ENCODE measurements at places on chromosomes 4 and X.

DNA sequence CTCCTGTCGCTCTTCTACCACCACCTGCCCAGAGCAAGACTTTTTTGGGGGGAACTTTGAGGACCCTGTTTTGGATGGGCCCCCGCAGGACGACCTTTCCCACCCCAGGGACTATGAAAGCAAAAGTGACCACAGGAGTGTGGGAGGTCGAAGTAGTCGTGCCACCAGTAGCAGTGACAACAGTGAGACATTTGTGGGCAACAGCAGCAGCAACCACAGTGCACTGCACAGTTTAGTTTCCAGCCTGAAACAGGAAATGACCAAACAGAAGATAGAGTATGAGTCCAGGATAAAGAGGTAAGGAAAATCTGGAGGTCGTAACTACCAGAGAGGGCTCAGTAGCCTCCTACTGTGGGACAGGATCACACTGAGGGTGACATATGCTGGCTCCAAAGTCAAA is 364.5 kb downstream of the MAPK10 start:
- DNase-seq: no peak

GRCh38 chrX:84487365-84488353 is 14.6 kb downstream of the HDX start:
- no peak for DNase-seq

DNA sequence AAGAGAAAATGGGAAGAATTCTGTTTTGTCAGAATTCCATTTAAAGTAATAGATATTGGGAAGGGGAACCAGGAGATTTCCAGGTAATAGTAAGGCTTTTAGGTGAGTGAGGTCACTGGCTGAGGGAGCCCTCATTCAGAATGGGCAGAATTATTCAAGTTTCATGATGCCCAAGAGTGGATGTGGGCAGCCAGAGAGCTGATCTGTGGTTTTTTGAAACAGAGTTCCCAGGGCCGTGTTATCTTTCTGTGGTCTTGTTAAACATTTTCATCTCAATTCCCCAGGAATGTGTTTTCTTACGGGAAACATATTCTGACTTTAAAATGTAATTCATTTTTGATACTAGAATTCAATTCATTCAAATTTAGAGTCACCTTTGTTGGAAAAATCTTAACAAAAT is 182.0 kb upstream of the AADAT start:
- DNase-seq: no peak

- no peak for DNase-seq
Observed at GRCh38 chr4:19152264-19152663, 1099.4 kb upstream of the SLIT2 start.

- no peak for DNase-seq
Observed at GRCh38 chr4:47785153-47785552, 52.7 kb downstream of the CORIN start.

GRCh38 chr4:13386405-13387107 is 97.6 kb downstream of the RAB28 start:
- no peak for DNase-seq

DNA sequence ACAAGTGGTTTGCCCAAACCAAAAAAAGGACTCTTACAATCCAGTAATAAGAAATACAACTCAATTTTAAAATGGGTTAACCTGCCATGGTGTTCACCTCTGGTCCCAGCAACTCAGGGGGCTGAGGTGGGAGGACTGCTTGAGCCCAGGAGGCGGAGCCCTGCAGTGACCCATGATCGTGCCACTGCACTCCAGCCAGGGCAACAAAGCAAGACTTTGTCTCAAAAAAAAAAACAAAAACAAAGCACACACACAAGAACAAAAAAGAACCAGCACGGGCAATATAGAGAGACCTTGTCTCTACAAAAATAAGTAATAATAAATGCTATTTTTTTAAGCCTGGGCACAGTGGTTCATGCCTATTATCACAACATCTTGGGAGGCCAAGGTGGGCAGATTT is 28.7 kb downstream of the ARAP2 start:
- DNase-seq: no peak

- peak; percentile 40 for DNase-seq
Observed at GRCh38 chr4:22686141-22686540, 6.6 kb upstream of the GBA3 start.

GRCh38 chrX:47632666-47633065 is 2.9 kb upstream of the CFP start:
- no peak for DNase-seq

DNA sequence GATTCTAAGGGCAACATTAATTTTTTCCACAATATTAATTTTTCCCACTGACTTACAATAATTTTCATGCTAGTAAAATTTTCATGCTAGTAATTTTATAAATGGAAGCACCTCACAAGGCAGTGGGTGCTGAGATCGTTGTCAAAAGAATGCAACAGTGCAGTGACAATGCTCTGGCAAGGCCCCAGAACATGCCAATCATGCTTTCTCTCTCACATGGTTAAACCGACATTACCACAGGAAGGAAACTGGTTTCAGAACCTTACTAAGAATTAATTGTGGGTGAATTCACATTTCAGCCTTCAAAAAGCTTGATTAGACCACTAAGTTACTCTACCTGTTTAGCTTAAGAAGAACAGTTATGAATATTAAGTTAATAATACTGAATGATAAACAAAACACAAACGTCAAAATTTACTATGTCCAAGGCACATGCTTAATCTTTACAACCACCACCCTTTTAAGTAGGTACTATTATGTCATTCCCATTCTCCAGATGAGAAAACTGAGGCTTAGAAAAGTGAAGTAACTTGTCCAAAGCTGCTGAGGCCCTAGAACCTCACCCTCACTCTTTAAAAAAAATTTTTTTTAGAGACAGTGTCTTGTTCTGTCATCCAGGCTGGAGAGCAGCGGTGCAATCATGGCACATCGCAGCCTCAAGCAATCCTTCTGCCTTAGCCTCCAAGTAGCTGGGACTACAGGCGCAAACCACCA is 10.0 kb upstream of the OPHN1 start:
- DNase-seq: no peak

DNA sequence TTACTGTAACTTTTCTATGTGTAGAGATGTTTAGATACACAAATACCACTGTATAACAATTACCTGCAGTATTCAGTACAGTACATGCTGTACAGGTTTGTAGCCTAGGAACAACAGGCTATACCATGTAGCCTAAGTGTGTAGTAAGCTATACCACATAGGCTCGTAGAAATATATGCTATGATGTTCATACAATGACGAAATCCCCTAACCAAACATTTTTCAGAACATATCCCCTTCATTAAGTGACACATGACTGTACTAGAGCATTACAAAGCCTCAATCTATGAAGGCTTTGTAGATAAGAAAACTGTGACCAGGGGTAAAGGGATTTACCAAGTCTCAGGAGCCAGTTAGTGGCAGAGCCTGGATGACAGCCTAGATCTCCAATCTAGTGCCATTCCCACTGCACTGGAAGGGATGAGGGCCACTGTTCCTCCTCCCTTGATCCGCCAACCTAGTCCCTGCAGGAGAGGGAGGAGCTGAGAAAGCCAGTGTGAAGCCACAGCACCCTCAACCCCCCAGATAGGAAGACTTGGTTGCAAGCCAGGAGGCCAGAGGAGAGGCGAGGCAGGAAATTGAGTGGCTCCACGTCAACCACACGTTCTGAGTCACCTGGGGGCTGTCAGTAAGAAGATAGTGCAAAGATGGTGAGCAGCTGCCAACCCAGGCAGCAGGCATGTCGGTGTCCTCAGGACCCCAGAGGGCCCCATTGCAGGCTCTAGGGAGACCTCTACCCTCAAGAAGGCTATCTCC is 227.7 kb downstream of the BCOR start:
- DNase-seq: no peak

GRCh38 chr4:10123227-10124101 is 6.9 kb upstream of the WDR1 start:
- no peak for DNase-seq

DNA sequence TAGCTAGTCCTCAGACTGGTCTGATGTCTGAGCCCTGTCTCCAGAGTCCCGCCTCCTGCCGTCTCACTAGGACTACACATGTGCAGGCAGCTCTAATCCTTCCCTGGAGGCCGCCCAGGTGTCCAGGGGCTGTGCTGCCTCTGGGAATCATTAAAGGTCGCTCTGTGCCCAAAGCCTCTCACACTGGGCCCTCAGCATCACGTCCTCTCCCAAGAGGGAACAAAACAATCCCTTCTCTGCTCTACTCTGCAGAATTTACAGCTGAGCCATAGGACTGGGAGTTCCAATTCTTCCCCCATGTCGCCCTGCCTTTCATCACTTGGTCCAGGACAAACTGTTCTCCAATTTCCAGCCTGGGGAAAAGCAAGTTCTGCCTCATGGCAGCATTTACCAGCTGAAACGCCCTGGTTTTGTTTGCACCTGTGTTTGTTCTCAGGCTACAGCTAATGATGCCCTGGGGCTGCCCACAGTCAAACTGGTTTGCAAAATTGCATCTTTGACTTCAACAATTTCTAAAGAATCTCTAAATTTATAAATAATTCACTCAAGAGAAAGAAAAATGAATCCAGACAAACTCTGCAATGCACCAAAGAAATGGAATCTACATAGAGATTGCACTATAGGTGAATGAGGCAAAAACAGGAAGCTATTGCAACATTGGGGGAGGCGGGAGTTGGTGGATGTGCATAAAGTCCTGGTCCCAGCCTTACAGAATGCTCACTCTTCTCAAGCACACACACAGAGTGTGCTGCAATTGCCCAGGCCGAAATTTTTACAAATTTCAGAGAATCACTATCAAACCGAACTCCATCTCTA is 7.2 kb upstream of the MRFAP1 start:
- peak; percentile 58 for DNase-seq

- DNase-seq: no peak
Observed at GRCh38 chrX:38220024-38220414, 652 bp downstream of the SRPX start.

GRCh38 chrX:13081395-13082205 is 37.2 kb upstream of the FAM9C start:
- DNase-seq: no peak

DNA sequence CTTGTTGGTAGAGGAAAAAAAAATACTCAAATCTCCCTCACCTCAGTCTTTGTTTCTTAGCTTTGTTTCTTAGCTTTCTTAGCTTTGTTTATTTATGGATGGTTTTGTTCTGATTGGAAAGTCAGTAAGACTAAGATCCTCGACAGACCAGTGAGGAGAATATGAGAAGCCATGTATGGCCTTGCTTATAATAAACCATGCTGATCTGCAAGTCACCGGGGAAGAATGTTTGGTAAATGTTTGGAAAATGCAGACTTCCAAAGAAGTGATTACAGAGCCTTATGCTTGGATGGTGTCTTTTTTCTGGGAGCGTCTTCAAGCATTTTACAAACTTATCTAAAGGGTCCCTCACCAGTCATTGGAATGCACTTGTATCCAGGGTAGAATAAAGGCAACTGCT is 90.1 kb upstream of the NOCT start:
- DNase-seq: no peak

- peak; percentile 64 for DNase-seq
Observed at GRCh38 chr4:144649646-144650045, 3.7 kb downstream of the HHIP start.

- no peak for DNase-seq
Observed at GRCh38 chr4:67558493-67558892, at the start of gene STAP1. TSS of gene STAP1 (plus strand) at chr4:67558727. CDS start at chr4:67558810, 83 bp downstream.

DNA sequence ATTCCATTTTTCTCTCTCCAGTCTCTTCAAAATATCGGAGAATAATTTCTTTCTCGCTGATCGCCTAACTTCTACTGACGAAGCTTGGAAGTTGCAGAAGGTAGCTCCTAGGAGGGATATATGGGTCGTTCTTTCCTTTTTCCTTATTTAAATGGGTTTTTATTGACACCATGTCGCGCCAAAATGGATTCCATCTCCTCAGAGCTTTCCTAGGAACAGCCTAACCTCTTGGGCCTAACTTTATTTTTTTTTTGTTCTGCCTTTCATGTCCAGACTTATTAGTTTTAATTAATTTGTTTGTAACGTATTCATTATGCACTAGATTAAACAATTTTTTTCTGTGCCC is 359.4 kb upstream of the ZCCHC13 start:
- DNase-seq: no peak

DNA sequence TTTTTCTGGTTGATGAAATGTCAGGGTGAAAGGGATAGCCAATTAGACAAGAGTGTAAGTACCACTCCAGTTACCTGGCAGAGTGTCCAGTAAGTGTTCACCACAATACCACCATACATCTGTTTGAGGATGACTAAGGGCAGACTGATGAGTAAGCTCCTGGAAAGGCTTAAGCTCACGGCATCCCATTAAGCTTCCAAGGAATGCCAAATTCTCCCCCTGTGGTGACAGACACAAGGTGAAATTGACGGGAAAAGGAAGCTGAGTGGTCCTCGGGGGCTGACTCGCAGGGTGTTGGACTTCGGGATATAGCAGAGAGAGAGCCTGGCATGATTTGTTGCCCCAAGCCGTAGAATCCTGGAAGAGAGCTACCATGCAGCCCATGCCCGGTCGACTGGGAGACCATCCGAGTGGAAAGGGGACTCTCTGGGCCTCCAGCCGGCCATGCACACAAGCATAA is 7.6 kb upstream of the BST1 start:
- DNase-seq: no peak

- peak; percentile 10 for DNase-seq
Observed at GRCh38 chrX:154918060-154918483, 31.9 kb downstream of the F8A1 start.

- no peak for DNase-seq
Observed at GRCh38 chr4:118743867-118744266, 58.7 kb downstream of the METTL14 start.

- no peak for DNase-seq
Observed at GRCh38 chr4:124468360-124468759, 244.2 kb downstream of the ANKRD50 start.

- DNase-seq: no peak
Observed at GRCh38 chr4:8871417-8872401, at the start of gene HMX1. TSS of gene HMX1 (minus strand) at chr4:8871839. CDS start at chr4:8871614, 225 bp downstream.

GRCh38 chrX:53128097-53128749 is 34.3 kb downstream of the KANTR start:
- DNase-seq: no peak

DNA sequence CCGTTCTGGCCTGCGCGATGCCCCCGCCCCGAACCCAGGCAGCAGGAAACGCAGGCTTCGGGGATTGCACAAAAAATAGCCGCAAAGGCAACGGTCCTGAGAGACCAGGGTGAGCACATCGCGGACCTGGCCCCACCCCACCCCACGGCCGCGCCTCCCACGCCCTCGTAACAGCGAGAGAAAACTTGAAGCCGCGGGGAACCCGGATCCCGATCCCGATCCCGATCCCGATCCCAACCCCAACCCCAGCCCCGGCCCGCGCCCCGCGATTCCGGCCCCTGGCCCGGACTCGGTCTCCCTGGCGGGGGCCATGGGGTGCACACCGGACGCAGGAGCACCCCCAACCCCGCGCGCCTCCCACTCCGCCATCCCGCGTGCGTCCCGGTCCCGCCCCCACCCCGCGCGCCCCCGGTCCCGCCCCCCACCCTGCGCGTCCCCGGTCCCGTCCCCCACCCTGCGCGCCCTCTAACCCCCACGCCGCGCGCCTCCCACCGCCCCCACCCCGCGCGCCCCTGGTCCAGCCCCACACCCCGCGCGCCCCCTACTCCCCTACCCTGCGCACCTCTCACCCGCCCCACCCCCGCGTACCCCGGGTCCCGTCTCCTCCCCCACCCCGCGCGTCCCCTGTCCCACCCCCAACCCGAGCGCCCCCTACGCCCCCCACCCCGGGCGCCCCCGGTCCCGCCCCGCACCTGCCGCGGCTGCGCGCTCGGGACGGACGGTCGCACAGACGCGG is 29.0 kb downstream of the NOP14 start:
- DNase-seq: no peak

- DNase-seq: no peak
Observed at GRCh38 chrX:794311-794710, 163.7 kb downstream of the SHOX start.

GRCh38 chrX:115229337-115230003 is 4.4 kb downstream of the LRCH2 start:
- peak; percentile 28 for DNase-seq

All from NCI-H1417 treated with DMSO at 0.1 percent for 48 hours (cell line).